Hematopoietic multipotent progenitor cell (in vitro differentiated cells): ENCODE measurements at places on chromosomes 1 and 21.

DNA sequence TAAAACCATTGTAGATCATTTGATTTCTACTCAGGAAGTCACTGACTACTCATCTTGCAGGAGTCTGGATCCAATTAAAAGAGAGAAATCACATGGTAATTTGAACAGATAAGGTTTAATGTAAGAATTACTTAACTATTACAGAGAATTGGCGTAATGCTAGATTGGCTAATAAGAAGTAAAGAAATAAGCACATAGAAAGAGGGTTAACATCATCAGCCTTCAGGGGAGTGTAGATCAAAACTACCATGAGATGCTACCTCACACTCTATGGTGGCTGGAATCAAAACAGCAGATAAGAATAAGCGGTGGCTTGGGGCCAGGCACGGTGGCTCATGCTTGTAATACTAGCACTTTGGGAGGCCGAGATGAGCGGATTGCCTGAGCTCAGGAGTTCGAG, 11.7 kb downstream of the ST3GAL3 start:
- no peak for DNase-seq

DNA sequence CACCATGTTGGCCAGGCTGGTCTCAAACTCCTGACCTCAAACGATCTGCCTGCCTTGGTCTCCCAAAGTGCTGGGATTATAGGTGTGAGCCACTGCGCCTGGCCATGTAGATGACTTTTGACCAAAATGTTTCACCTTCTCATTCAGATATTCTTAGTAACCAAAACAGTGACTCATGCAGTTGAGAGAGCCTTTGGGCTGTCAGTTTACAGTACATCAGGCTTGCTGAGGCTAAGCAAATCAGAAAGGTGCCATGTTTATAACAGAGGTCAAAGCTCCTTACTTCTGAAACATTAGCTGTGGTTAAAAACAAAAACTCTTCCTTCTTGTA, 21.0 kb downstream of the CNIH4 start:
- no peak for DNase-seq

- DNase-seq = no peak
Observed at GRCh38 chr1:228794173-228794572, 58.9 kb downstream of the RHOU start.

- DNase-seq = no peak
Observed at GRCh38 chr1:99397029-99397428, 132.7 kb downstream of the PLPPR4 start.

DNA sequence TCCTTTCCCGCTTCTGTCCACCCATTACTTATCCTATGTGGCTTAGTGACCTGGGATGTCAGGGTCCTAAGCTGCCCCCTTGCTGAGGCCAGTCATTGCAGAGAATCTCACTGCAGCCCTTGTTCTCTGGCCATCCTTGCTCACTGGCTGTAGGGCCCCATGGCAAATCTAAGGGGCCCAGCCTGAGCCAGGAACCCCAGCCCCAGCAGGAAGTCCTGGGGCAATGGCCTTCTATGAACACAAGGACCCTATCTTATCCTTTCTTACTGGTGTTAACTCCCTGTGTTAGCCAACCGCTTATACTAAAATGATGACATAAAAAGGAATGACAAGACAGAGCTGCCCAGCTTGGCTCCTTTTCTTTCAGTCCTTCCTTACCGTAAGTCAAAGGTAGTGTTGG, 29.9 kb downstream of the DHCR24 start:
- no peak for DNase-seq
